ENCODE measurements at places on chromosomes 1 and 21.

DNA sequence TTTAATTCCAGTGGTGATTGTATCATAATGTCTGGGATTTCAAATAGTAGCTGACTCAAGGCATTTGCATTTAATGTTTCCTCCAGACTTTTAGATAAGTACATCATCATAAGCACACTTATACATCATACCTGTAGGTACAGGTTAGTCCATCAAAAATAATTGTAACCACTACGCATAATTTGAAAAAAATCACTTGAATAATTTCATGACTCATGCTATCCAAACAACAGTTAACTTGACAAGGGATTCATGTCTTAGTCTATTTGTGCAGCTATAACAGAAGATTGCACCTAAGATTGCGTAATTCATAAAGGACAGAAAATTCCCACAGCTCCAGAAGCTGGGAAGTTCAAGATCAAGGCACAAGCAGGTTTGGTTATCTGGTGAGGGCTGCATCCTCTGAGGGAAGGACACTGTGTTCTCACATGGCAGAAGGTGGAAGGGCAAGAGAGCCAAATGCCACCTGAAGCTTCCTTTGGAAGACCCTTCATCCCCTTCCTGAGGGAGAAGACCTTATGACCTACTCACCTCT is 801.7 kb upstream of the BRINP3 start:
- no peak for DNase-seq

- DNase-seq, result no peak
These were observed 868.0 kb downstream of the USP25 start for GRCh38 chr21:16597753-16598152.

GRCh38 chr1:110559157-110559556 is 40.2 kb upstream of the KCNA10 start:
- DNase-seq, result no peak

DNA sequence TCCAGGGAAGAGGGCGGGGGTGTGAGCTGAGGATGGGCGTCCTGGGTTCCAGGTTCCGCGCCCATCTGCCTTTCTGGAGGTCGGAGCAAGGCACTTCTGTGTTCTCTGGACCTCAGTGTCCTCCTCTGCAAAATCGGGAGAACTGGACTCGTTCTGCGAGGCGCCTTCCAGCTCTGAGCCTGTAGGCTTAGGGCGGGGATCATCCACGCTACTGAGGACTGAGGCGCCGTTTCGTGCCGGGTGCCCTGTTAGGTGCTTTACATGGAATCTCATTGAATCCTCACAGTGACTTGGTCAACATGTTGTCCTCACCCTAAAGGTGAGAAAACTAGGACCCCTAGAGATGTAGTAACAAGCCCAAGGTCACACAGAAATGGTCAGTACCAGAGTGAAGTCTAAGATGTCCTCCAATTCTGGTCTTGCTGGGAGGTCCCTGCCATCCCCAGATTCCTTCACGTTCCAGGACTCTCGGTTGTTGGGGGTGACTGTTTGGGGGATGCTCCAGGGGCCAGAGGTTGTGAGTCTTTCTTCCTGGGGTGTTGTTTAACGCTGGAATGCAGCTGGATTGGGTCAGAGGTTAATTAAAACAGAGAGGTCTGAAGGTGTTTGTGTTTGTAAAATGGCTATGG is 677 bp downstream of the PRKAA2 start:
- no peak for DNase-seq

GRCh38 chr1:172727956-172728603 is 69.2 kb downstream of the FASLG start:
- DNase-seq, result no peak

DNA sequence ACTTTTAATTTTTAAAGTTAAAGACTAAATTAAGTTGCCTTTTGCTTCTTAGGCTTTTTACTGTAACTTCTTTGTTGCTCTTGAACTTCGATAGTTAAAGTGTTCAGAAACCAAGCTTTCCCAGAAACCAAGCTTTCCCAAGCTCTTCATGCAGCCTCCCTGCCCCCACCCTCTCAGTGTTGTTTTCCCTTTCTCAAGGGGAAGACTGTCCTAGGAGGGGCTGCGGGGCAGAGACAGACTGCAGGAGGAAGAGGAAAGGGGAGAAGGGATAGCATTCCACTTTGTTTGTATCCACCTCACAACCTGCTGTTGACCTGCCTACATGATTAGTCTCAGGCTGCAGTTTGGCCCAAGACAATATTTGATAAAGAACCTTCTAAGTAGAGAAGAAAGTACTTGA is 39.0 kb upstream of the DIPK1A start:
- DNase-seq, result no peak

DNA sequence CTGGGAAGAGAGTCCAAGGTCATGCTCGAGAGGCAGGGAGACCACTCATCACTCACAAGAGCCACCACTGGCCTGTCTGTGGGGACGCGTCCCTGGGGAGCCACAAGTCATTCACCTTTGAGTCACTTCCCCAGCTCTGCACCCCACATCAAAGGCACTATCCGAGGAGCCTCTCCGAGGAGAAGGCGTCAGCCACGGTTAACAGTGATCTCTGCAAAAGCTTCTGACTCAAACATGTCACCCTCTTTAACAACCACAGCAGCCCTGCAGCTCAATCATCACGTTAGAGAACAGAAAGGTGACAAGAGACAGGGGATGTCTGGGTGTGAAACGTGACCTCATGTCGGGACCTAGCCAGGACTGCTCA is 9.0 kb downstream of the LRRC47 start:
- no peak for DNase-seq

GRCh38 chr1:191145834-191146233 is 668.2 kb upstream of the BRINP3 start:
- no peak for DNase-seq

- DNase-seq, result no peak
These were observed 3.3 kb downstream of the CD46 start for GRCh38 chr1:207754974-207755700.

GRCh38 chr1:52482326-52483004 is 70.4 kb downstream of the TUT4 start:
- DNase-seq, result no peak

DNA sequence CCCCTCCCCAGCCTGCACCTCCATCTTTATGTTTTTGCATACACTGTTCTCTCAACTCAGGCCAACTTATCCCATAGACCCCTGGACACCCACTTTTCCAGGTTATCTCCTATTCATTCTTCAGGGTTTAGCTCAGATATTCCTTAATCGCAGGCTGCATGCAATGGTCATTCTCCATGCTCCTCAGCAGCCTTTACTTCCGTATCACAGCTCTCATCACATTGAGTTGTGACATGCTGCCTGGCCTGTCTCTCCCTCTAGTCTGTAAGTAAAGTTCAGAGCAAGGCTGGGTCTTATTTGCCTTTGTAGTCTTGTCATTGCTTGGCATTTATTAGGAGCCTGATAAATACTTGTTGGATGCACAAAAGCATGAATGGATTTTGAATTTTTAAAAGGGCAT is 6.9 kb downstream of the DNAJC6 start:
- no peak for DNase-seq

DNA sequence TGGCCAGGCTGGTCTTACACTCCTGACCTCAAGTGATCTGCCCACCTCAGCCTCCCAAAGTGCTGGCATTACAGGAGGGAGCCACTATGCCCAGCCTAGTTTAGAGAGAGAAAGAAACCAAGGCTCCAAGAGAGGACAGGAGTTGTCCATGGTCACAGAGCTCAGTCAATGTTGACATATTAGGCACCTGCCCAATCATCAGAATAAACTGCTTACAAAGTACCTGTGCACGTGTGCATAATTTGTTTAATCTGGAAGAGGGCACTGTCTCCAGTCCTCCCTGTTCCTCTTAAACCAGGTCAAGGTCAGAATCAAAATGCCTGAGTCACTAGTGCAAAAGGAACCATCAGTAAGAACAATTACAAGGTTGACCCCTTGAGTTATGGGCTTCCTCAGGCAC is 20.3 kb upstream of the MPZL1 start:
- DNase-seq, result no peak

- no peak for DNase-seq
These were observed 8.4 kb upstream of the IVNS1ABP start for GRCh38 chr1:185325413-185325812.

DNA sequence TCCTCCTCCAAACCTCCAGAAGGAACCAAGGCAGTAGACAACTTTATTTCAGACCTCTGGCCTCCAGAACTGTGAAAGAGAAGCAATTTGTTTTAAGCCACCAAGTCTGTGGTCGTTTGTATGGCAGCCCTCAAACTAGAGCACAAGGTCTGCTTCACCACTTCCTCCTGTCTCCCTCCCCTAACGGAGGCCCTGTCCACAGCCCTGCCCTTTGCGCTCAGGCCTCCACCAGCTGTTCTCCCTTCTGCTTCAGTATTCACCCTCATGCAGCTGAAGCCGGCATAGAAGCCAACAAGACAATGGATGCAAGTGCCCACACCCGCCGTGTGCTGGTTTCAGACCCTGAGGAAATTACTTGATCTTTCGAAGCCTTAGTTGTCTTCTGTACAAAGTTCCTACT is 364.1 kb downstream of the HHAT start:
- DNase-seq, result no peak

DNA sequence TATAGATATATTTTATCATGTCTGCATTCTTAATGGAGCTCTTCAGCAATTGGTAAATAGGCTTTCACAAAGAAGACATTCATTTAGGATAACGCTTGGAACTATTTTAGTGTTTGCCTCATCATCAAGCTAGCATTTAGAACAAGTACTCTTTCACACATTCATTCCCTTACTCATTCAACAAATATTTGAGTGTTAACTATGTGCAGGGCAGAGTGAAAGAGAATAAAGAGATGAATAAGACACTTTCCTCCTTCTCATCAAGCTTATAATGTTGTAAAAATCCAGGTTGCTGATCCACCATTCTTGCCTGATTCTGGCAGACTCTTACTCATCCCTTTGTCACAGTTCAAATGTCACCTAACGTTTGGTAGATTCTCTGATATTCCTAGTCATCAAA is 386.3 kb upstream of the BEND5 start:
- no peak for DNase-seq

- DNase-seq, result peak; percentile 33
These were observed 35.0 kb upstream of the JAK1 start for GRCh38 chr1:65001231-65001792.

GRCh38 chr1:8411803-8412182 is 93.9 kb downstream of the SLC45A1 start:
- DNase-seq, result no peak

GRCh38 chr1:2412395-2412772 is at the start of gene PEX10:
TSS of gene PEX10 (minus strand) at chr1:2412564. CDS start at chr1:2412502, 62 bp downstream.
- DNase-seq, result peak; percentile 62

DNA sequence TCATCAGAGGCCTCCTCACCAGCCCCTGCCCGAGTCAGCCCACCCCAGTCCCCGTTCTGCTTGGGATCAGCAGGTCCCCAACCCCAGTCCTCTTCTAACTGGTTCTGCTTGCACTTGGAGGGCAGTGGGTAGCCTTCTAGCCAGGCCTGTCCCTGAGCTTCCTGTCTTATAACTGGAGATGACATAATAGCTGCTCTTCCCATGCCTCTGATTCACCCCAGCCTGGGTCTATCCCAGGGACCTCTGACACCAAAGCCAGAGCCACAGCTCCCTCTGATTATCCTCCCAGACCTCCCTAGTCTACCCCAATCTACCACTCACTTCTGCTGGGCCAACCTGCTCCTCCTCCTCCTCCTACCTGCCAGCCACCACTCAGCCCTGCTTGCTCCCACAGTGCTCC is 31.4 kb downstream of the IQGAP3 start:
- DNase-seq, result no peak

DNA sequence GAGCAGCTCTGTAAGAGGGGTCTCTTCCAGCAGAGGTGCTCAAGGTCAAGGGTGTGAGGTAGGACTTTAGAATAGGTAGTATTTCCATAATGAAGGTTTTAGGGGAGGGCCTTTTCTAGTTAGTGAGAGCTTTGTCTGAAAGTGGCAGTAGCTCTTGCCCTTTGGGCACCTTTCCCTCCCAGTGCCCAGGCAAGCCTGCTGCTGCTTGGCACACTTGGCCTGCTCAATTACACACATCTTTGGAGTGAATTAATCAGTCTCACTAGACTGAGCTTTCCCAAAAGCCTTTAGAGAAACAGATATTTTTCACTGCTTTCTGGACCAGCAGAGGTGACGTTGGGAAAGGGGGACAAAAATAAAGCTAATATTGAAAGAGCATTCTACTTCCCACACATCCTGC is 48.0 kb downstream of the MAB21L3 start:
- no peak for DNase-seq

- DNase-seq, result no peak
These were observed 32.9 kb upstream of the RASAL2 start for GRCh38 chr1:178060789-178061556.

DNA sequence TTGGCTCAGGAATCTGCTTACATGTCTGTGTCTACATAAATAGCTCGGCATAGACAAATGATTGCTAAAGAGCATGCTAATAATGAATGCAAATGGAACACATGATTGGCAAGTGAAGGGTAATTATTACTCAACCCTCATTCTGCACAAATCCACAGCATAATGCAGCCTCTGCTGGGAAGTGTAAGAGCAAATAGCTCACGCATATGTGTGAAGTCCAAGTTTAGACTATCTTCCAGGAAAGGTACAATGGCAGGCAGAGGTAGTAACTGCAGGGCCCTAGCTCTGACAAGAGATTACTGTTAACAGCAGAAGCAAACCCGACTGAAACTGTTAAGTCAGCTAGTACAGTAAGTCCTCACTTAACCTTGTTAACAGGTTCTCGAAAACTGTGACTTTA is 7.0 kb upstream of the IL6R start:
- no peak for DNase-seq

GRCh38 chr21:29521872-29522271 is 223.2 kb downstream of the BACH1 start:
- no peak for DNase-seq

GRCh38 chr1:91651661-91652071 is 151.0 kb downstream of the CDC7 start:
- no peak for DNase-seq

DNA sequence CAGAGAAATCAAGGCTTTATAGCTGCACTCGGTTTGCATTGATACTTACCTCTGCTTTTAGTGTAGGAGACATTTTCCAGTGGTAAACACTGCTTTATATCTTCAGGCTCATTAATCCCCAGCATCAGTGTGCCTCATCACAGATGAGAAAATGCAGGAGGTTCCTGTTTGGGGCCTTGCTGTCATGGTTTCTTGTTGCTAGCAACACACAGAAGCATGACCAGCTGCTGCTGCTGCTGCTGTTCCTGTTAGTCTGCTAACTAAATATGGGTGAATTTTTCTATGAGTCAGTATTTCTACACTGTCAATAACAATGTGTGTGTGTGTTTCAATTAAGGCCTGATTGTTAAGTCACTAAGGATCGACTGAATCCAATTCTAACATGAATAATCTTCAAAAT is 85.8 kb upstream of the RGS1 start:
- DNase-seq, result no peak

GRCh38 chr1:33436557-33437285 is 5.8 kb upstream of the PHC2 start:
- DNase-seq, result no peak

- no peak for DNase-seq
These were observed 25.3 kb downstream of the FMO2 start for GRCh38 chr1:171210355-171210754.

GRCh38 chr1:227891223-227891954 is 56.3 kb downstream of the WNT9A start:
- no peak for DNase-seq
